ENCODE measurements at places on chromosomes 7 and 10.

DNA sequence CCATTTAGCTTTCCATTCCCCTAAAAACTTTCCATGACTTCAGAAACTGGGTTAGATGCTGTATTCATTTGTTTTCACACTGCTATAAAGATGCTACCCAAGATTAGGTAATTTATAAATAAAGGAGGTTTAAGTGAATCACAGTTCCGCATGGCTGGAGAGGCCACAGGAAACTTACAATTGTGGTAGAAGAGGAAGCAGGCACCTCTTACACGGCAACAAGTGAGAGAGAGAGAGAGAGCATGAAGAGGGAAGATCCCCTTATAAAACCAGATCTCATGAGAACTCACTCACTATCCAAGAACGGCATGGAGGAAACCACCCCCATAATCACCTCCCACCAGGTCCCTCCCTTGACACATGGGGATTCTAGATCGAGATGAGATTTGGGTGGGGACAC is 336.8 kb downstream of the TFEC start:
- DNase-seq: no peak

DNA sequence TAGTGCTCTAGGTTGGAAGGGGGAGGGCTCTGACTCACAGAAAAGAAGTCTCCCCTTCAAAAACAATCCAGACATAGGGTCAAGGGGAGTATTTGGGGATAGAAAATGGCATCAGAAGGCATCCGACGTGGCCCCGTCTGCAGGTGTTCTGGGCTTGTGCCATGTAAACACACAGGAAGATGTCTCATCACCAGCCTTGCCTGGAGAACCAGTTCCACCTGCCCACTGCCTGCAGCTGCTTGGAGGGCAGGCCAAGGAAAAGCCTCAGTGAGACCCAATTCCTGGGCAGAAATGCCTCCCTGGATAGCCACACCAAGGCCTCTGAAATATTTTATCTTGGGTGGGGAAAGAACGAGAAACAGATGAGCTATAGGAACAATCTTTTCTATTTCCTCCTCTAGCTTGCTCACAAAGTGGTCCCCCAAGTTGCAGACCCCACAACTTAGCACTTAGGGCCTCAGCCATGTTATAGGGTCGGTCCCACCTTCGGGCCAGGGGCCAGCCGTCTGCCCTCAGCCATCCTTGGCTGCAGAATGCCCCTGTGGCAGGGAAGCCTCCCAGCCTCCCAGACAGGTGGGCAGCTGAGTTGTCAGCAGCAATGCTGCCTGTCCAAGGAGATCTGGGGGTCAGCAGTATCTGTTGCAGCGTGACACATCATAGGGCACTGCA is 54.3 kb upstream of the ECHDC3 start:
- no peak for DNase-seq

DNA sequence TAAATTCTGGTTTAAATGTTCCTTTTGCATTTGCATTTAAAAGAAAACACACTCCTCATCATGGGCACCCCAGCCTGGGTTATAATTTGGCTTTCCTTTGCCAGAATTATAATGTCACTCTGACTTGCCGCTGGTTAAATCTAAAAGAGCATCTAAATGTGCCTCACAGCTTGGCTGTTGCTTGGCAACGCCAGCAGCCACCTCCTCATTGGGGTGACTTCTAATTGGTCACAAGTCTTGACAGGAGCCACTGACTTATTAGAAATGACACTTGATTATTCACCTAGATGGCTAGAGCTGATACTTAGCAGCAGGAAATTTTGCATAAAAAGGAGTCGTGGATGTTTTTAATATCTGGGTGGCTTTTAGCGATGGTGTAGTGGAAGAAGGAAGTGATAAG is 114.3 kb downstream of the TBXAS1 start:
- no peak for DNase-seq

DNA sequence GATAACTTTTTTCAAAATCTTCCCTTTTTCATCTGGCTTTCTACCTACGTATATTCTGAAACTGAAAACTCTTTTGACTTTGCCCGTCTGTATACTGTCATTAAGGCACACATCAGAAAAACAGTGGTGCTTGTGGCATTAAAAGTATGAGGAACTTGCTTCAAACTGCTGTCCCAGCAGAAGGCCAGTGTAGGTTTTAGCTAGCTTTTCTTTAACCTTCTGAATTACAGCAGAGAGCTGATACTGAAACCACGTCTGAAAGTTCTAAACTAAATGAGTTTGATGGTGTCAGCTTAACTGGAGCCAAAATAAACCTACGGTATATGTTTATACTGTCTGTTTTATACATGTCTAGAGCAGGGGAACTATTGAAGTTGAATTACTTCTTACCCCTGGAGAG is 283.4 kb downstream of the TFEC start:
- DNase-seq: no peak

DNA sequence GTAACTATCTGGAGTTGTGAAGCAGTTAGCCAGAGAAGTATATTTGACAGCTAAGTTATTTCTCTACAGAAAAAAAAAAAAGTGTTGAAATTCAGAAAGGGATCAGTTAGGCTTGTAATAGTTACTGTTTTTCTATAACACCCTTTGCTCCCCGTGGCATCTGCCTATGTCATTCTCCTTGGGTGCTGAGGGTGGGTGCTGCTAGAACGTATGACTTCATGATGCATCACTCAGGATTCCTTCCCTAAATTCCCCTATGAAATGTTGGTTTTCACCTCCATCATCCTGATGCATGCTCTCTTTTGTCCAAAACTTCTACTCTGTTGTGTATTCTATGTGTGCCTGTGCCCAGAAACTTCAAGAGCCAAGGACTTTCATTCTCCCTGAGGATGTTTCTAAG is 536.4 kb downstream of the GRM8 start:
- DNase-seq: no peak

GRCh38 chr7:10588084-10588483 is 385.6 kb upstream of the PHF14 start:
- DNase-seq: no peak

DNA sequence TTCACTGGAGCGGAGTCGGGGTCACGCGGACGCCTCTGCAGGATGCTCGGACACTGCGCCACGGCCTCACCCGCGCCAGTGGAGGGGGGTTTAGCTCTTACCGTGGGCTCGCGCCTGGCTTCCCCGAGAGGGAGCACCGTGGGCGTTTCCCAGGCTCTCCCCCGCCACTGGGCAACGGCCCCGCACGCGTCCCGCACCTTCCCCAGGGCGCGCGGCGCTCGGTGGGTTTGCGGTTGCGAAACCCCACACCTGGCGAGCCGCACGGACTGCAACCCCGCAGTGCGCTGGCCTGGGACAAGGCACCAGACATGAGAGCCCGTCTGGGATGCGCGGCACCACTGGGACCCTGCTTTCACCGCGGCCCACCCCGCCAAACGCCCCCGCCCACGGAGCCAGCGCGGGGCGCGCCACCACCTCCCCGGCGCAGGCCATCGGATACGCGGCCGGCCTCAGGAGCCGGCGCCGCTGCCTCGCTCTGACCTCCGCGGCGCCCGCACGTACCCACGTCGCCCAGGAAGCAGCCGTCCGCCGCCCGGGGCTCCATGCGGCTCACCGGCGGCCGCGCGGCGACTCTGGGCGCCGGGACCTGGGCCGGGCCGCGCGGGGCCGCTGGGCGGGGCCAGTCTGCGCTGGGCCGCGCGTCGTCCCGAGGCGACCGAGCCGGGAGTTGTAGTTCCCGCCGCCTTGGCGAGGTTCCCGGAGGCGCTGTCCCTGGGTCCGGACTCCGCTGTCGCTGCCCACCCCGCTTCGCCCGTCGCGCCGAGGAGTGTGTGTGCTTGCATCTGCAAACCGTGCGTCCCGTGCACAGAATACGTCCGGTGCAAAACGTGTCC is at the start of gene ASB13:
TSS of gene ASB13 (minus strand) at position 588 of the 833 bp plus-strand sequence. CDS start at position 544, 44 bp downstream.
- peak; percentile 67 for DNase-seq

DNA sequence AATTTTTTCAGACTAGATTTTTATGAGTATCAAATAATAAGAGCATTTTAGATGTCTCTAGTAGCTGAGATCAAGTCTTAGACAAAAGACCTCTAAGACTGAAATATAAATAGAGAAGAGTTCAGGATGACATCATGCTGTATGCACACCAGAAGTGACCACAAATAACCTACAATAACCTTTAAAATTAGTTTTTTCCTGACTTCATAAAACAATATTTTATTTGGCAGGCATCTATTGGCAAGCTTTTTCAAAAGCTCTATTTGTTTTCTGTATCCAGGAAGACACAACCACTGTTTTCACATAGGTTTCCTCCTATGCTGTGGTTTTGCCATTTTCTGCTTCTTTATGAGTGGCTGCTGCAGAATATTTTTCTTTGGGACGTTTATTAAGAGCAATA is 359.1 kb downstream of the CRPPA start:
- no peak for DNase-seq

GRCh38 chr7:112137141-112138101 is 68.8 kb downstream of the DOCK4 start:
- no peak for DNase-seq

DNA sequence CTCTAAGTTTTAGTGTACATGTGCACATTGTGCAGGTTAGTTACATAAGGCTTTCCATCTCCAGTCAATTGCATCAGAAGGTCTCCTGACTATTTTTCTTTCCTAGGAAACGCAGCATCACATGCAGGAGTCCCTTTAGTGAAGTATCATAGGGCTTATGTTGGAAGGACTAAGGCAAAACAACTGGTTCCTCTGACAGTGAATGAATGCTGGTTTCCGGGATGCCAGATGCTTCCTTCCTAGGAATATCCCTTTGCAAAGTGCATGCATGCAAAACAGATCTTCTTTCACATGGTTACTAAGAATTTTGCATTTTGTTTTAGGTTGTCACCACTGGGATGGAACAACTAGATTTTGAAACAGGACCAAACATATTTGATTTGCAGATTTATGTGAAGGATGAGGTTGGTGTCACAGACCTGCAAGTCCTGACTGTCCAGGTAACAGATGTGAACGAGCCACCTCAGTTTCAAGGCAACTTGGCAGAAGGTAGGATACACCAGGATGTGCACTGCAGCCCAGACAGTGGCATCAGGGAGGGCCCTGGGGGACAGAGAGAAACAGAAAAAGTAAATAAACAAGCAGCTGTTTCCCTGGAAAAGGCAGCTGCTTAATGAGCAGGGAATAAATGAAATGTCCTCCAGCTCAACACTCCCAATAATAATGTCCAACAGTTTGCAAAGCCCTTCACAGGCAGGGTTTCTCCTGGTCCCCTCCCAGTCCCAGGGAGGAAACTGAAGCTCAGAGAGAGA is 17.8 kb downstream of the CDHR3 start:
- no peak for DNase-seq

DNA sequence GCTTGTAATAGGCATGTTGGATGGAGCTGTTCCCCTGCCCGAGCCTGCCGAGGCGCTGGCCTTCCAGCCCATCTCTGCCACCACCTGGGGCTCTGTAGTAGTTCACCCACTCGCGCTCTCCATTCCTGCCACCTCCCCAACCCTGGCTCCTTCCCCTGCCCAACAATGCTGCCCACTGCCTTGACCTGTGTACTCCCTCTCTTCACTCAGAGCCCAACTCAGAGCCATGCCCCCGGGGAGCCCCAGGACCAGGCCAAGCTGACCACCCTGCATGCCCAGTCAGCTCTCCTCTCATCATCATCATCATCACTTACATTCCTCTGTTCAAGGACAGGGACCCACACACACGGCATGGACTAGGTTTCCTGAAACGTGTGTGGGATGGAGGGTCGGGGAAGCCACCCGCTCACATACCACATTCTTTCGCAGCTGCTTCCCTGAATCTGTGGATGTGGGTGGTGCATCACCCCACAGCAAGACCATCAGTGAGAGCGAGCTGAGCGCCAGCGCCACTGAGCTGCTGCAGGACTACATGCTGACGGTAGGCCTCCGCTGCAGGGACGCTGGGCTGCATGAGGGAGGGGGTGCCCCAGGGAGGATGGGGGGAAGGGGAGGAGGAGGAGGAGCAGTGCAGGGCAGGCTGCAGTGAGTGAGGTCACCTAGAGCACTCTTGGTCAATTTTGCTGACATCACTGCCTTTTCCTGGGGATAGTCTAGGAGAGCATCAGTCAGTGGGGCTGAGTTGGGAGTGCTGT is 15.6 kb downstream of the NACAD start:
- no peak for DNase-seq

GRCh38 chr10:72013202-72013945 is 49.2 kb downstream of the CHST3 start:
- DNase-seq: peak; percentile 79

GRCh38 chr10:12587451-12587888 is 238.1 kb downstream of the CAMK1D start:
- DNase-seq: no peak

- no peak for DNase-seq
Measured at GRCh38 chr10:101682172-101682825, 12.7 kb downstream of the FBXW4 start.

DNA sequence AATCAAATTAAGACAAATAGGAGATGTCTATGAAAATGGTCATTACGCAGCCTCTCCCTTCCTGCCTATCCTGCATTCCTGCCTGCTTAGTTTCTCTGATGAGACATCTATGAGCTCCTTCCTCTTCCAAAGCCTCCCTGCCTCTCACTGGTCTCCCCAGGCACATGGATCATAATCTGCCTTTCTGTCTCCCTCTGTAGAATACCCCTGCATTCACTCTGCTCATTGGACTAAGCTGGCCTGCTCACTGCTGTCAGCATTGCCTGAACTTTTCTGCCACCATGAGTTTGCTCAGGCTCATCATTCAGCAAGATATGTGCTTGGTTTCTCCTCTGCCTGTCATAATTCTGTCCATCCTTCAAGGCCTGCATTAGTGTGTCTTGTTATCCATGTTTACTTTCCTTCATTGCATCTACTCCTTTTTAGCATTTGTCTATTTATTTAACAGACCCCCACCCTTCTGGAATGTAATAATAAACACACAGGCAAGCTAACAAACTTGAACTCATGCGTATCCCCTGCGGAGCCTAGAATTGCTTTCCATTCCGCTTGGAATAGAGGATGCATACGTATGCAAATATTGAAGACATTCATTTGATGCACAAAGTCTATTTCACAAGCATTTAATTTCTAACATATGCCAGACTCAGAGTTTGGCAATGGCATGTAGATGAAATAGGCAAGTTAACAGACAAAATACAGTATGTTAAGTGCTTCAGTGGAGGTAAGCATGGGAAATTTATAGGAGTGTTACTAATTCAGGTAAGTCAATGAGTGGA is 88.3 kb downstream of the PTPRZ1 start:
- peak; percentile 11 for DNase-seq

- no peak for DNase-seq
Measured at GRCh38 chr7:95424716-95425115, 10.1 kb downstream of the PON2 start.

- peak; percentile 81 for DNase-seq
Measured at GRCh38 chr10:103153302-103154197, 39.5 kb downstream of the NT5C2 start.

DNA sequence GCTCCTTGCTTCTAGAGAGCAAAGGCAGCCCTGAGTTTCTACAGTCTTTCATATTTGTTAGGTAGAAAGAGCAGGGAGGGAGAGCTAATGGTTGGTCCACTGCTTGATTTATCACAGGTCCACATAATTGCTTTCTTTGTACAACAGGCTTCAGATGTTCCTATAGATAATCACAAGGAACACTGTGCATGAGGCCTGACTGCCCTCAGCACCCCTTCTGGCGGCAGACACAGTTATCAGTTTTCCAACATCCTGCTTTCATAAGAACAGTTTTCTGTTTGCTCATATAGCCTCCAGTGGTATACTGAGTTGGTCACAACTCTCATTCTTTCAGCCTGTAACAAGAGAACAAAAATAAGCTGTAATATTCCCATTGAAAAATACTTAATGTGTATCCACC is 69.7 kb downstream of the AKR1C4 start:
- no peak for DNase-seq
